Subcutaneous preadipocyte (primary cell): ENCODE measurements at places on chromosomes 4 and X. TPM values are rescaled to one million over a fixed set of nuclear protein-coding genes. Genes with fewer than 3 reads are reported as not detected.

Gene GIMD1
- not detected in 2 replicates for total RNA-seq

Gene RPA4
- 1.8 and 2.6 TPM in 2 replicates for total RNA-seq

Gene UCP1
- total RNA-seq, result not detected in 2 replicates

Gene GAGE12E
- total RNA-seq, result not detected in 2 replicates

Gene CHRNA9
- total RNA-seq, result not detected in 2 replicates

Gene GPR173
- 3.1 and 3.3 TPM in 2 replicates for total RNA-seq

Gene AKAP17A
- 13.6 and 17.8 TPM in 2 replicates for total RNA-seq

Gene F8
- 3.7 and 7.3 TPM in 2 replicates for total RNA-seq

Gene PABPC4L
- total RNA-seq, result under 0.01 TPM in 2 replicates

Gene PCSK1N
- total RNA-seq, result 0.20 and 0.37 TPM in 2 replicates

Gene DNAAF6
- not detected in 2 replicates for total RNA-seq

Gene PYURF
- 60.2 and 61.4 TPM in 2 replicates for total RNA-seq

Gene UBA1
- 164 and 214 TPM in 2 replicates for total RNA-seq

Gene TGIF2LX
- not detected in 2 replicates for total RNA-seq

Gene LRIT3
- total RNA-seq, result under 0.01 TPM in 2 replicates

Gene HSFX1
- total RNA-seq, result 0.59 and 0.73 TPM in 2 replicates

Gene RRH
- total RNA-seq, result not detected in 2 replicates

Gene CXorf49B
- total RNA-seq, result not detected in 2 replicates

Gene COL25A1
- under 0.01 TPM in 1 of 2 replicates, not detected in the other for total RNA-seq
